Kasumi-1 (cell line): ENCODE measurements at places on chromosomes 6 and 20.

GRCh38 chr6:127855542-127856159 is 45.2 kb downstream of the THEMIS start:
- no peak for DNase-seq

DNA sequence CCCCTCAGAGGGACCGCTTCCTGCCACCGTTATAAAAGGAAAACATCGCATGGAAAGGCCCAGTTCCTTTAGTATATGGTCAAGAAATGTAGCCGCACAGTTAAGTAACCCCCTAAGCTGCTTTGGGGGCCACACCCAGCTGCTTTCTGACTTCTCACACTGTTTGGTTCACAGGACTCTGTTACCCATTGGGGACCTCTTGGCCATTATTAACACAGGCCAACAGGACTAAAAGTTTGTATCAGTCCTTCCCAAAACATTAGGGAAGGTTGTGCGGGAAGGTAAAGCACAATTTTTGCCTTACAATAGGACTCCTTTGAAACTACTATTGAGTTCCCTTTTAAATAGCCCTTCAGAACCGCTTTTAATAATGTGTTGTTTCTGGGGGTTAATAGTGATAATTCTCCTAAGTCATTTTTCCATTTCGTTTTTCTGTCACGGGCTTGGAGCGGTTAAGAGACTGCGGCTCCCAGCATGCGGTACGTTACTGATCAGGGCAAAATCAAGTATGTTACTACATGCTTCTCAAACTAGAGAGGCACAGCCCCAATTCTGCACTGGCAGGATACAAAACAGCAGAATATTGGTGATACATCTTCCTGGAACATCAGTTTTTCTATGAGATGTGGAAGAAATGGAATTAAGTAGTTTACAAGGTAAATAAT is 668 bp upstream of the RPP40 start:
- DNase-seq = no peak

- DNase-seq = no peak
Observed at GRCh38 chr6:160437775-160438174, 89.6 kb downstream of the SLC22A3 start.

DNA sequence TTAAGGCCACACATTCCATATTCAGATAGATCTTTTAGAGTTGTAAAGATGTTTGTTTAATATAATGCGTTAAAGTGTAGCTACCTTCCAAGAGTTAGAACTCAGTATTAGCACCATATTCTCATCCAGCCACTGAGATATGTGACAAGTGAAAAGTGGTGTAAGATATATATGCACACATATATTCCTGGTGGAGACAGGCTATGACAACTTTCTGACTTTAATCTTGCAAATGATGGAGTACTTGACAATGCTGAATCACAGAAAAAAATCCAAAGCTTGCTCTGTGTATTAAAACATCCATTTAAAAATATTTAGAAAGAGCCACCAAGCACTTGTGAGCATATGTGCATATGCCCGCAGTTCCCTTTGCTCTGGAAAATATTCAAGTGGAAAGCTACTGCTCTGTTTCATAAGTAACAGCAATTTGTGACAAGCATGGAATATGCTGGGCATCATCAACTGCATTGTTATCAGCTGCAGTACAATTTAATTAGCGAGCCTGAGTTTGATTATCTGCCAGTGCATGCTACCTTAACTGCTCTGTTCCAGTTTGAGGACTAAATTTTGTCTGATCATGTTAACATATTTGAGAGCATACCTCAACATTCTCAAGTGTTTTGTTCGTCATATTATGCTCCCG is 64.8 kb downstream of the VIP start:
- DNase-seq = no peak

DNA sequence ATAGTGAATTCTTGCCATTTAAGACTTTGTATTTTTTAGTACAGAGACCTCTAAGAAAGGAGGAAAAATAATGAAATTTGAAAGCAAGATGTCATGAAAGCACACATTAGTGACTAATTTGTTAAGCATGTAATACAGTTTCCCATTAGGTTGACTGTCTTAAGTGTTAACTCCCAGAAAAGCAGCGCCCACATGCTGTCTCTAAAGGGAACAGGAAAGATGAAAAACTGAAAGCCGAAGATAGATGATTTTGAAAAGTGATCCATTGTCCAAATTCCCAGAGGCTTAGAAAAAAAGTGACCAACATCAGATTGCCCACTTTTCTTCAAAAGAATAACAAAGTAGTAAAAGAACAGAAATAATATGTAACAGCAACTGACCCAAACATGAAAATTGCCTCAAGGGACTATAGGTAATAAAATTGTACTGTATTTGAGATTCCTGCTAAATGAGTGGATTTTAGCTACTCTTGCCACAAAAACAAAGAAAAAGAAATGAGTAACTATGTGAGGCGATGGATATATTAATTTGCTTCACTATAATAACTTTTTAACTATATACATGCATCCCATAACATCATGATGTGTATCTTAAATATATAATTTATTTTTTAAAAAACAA is 83.2 kb upstream of the OGFRL1 start:
- DNase-seq = no peak

DNA sequence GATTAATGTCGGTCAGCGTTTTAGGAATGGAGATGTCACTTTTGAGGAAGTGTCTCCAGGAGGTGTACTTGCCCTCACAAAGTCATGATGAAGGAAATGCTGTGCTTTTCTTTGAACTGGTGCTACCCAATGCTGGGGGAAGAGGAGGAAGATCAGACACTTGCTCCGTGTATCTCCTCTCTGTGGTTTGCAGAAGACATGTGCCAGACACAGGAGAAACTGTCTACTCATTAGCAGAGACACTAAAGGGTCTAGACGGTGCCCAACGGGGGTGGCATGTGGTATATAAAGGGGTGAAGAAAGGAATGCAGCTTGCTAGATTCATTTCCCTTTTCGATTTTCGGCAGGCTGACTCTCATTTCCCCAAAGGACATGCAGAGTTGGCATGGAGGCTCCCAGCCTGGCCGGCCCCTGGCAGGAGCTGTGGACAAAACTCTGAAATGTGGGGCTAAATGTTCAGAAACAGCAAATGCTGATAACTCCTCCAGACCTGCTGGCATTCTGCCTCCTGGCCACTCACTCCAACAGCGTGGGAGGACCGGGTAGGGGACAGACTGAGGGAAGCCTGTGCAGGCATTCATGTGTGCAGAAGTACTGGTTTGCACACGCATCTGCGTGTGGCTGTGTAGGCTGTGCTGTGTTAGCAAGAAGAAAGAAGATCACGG is 59.6 kb upstream of the QKI start:
- DNase-seq = peak; percentile 48

DNA sequence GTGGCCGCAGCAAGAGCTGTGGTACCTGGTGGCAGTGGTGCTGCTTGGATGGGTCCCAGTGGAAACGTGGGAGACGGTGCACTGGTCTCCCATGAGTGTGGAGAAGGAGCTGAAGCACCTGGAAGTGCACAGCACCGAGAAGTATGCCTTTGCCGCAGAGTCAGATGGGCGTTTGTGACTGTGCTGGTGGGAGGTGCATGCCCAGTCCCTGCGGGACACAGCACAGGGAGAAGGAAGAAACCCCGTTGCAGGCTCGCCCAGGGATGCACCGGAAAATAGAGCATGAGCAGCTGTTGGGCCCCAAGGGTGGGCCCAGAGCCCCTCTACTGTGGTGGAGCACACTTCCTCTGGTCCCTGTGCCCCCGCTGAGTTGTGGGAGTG is 19.3 kb upstream of the RGS17 start:
- DNase-seq = no peak

GRCh38 chr20:24821391-24821790 is 127.7 kb upstream of the CST7 start:
- DNase-seq = no peak

DNA sequence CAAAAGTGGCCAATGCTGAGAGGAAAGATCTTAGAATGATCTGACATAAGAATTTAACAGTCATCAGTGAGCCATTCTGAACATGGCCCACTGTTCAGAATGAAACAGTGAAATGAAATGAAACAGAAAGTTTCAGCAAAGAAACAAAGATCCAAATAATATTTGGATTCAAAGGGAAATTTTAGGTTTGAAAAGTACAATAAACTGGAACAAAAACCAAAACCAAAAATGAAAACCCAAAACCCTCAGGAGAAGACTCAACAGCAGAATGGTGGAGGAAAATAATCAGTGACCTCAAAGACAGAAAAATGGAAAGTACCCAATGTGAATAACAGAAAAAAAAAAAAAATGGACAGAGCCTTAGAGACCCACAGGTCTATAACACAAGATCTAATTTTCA is 66.1 kb upstream of the EMILIN3 start:
- DNase-seq = no peak

DNA sequence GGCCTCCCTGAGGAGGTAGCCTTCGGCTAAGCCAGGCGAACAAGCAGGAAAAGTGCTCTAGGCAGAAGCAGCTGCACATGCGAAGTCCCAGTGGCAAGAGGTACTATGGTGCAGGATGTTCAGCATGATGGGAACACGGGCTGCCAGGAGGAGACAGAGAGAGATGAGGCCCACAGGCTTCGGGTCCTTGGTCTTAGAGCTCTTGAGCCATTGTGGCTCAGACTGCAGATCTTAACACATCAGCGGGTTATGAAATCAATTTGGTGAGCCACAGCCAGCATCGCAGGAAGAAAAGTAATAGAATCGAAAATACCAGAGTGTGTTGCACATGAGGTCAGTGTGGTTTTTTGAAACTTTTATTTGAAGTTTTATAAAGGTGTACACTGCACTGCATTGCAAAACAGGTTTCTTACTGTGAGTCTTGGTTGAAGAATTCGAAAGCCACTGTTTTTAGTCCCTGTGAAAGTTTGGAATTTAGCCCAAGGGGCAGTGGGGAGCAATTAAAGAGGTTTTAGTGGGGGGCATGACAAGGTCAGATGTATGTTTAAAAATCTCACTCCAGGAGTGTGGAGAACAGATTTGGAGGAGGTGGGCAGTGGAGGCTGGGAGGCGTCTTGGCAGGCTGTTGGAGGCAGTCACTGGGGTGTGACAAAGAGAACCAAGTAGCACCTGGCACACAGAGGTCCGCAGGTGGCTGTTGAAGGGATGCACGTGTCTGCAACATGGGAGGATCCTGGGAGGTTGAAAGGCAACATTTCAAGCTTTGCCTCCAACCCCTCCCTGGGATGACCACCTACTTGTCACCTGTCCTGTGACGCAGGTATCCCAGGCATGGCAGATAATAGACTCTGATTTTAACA is 69.3 kb downstream of the EYA2 start:
- no peak for DNase-seq

- DNase-seq = peak; percentile 54
Observed at GRCh38 chr6:72559067-72559466, 62.8 kb upstream of the KCNQ5 start.

DNA sequence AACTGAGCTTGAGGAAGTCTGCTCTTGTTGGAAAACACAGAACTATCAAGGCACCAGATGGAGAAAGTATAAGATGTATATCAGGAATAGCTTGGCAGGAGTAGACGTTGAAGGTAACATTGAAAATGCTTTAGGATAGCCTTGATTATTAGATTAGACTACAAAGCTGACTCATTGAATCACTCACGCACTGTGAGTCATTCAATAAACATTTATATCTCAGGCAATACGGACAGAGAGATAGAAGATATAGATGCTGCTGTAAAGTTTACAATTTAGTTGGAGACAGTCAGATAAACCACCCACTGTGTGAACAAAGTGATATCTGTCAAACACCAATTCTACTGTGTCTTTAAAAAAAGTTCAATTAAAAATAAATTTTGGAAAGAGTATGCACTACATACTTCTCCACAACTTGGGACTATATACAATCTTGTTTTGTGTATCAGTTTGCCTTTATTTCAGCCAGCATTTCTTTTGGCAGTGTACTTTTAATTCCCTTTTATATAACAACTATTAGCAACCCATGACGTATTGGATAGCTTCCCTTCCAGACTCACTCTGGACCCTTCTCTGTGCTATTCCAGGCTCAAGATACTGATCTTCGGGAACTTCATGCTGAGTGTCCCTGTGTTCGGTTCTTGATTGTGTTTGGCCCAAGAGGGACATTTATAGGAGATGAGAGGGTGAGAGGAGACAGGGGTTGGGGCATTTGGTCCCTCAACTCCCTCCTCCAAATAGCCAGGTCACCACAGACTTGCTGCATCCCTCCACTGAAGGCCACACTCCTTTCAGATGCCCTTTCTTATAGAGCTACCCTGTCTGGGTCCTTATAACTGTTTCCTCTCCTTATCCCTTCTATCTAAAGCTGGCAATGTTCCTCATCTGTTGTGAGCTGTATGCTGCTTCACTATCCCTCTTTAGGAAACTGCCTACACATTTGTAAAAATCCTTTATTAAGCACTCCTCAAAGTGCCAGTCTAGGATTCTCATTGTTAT is 176.6 kb upstream of the PTPRK start:
- DNase-seq = no peak

DNA sequence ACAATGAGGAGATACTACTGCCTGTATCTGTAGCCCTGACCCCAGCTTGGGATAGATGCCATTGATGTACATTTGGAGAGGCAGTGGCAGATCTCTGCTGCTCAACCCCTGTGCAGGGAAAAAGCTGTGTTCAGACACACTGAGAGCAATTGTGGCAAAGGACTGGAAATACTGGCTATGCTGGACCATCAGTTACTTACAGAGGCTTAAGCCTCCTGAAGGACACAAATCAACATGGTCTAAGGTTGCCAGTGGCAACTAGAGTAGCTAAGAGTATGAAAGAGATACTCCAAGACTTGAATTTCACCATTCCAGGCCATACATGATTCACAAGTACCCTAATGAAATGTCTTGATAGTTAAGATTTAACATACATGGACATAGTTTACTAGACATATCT is 32.4 kb upstream of the ENPP4 start:
- DNase-seq = no peak

DNA sequence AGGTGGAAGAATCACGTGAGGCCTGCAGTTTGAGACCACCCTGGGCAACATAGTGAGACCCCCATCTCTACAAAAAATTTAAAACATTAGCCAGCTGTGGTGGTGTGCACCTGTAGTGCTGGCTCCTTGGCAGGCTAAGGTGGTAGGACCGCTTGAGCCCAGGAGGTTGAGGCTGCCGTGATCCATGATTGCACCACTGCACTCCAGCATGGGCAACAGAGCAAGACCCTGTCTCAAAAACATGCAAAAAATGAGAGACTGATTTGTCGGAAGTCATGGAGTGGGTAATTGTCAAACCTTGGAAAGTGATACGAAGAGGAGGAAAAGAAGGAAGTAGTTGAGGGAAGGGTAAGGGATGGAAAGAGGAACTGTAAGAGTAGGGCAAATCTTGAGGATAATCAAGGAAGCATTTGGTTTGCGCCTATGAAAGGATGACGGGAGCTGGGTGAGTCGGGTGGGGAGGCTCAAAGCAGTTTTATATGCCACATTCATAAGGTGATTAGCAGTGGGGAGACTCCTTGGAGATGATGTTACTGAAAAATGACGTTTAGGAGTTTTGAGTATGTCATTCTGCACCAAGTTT is 14.5 kb downstream of the L3MBTL3 start:
- DNase-seq = peak; percentile 24

DNA sequence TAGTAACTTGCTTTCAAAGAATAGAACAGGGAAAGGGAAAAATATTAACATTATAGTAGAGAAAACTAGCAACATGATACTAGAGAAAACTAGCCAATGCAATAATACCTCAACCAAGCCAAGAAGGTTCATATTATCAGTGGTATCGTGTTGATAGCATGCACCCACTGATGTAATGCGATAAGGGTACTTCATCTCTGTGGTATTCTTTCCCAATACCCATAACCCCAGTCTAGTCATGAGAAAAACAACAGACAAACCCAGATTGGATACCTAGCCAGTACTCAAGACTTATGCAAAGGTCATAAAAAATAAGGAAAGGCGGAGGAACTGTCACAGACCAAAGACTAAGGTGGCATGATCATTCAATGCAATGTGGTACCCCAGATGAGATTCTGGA is 21.0 kb downstream of the BLOC1S5 start:
- no peak for DNase-seq

GRCh38 chr6:31462964-31463870 is 34.7 kb upstream of the MICB start:
- DNase-seq = no peak
